ENCODE measurements at places on chromosomes 5 and 9. TPM values are rescaled to one million over a fixed set of nuclear protein-coding genes. Genes with fewer than 3 reads are reported as not detected.

DNA sequence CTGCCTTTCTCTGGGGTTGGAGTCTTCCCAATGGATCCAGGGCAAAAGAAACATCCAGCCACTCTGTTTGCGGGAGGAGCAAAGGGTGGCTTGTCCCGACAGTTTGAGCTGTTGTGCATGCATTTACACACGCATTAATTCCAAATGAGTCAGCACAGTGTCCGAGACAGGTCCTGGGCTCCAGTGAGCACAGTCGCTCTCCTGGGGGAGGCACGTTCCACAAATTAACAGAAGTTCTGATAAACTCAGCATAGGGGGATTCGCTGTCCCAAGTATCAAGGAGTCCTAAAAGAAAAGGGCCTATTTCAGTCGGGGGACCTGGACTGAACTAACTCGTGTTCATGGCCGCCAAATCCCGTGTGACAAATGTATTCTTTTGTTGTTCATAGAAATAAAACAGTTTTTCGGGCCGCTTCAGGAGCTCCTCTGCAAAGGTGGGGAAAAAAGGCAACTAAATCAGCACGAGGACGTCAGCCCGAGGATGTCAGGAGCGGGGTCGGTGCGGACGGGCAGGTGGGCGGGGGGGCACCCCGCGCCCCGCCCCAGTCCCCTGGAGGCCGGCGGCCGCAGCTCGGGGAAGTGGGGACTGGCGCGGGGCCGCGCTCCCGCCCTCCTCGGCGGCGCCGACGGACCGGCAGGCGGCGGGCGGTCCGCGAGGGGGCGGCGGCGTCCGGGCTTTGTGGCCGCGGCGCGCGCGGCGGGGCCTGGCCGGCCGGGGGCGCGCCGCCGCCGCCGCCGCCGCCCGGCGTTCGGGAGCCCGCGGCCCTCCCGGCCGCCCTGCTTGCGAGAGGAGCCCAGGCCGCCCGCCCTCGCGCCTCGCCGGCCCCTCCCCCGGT lies at the start of gene MSANTD3:
TSS of gene MSANTD3 (plus strand) at position 614 of the 836 bp plus-strand sequence. CDS start 14,796 bp downstream, outside the sequence.
- H3K27ac ChIP-seq: peak within 1 kb of the TSS; percentile 2
- H3K4me3 ChIP-seq: peak within 1 kb of the TSS; percentile 50
- no peaks in the 10 kb centered on the region for H3K36me3 ChIP-seq
- H3K27me3 ChIP-seq: no peaks in the 10 kb centered on the region
- H3K4me1 ChIP-seq: peaks cover 20% of the 10 kb centered on the region

DNA sequence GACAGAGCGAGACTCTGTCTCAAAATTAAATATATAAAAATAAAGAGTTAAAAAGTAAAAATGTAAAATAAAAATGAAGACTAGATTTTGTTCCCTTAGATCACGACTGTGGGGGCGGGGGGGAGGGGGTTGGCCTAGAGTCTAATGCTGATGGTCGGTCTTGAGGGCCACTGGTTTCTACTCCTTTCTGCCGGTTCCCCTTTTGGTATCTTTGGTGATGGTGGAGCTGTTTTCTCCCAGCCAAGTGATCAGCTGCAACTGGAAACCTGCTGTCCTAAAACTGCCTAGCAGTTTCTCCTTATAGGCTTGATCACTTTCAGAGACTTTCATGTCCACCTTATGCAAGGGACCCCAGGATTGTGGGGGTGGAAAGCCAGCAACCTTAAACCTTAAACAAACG lies 1.1 kb downstream of the SRD5A1 start:
- H3K36me3 ChIP-seq: peaks cover 14% of the 10 kb centered on the region
- no peak overlapping the region for H3K27ac ChIP-seq
- no peaks in the 10 kb centered on the region for H3K27me3 ChIP-seq
- H3K4me3 ChIP-seq: peak overlapping the region; percentile 87
- no peak for DNase-seq

DNA sequence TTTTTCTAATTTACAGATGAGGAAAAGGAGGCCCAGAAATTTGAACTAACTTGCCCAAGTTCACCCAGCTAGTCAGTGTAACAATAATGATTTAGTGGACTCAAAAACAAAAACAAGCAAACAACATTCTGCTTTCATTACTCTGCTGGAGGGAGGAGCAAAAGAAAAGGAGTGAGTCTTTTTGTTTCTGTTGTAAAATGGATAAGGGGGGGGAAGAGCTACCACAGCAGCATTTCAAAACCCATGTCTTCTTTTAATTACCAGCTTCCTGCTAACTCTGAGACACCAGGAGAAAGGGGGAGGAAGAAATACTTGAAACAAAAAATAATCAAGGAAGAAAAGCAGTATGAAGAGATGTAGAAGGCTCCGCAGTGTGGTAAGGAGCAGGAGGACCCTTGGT lies 39.2 kb upstream of the EQTN start:
- no peak overlapping the region for H3K27ac ChIP-seq
- H3K27me3 ChIP-seq: no peaks in the 10 kb centered on the region
- no peaks in the 10 kb centered on the region for H3K36me3 ChIP-seq
- no peak for DNase-seq

GRCh38 chr5:96655506-96655905 lies 6.7 kb upstream of the CAST start:
- H3K4me1 ChIP-seq: peaks cover 31% of the 10 kb centered on the region
- no peak for DNase-seq
- no peaks in the 10 kb centered on the region for H3K36me3 ChIP-seq
- H3K27ac ChIP-seq: peak overlapping the region; percentile 9
- H3K4me3 ChIP-seq: no peak overlapping the region

GRCh38 chr9:130927338-130927737 lies 11.7 kb downstream of the FIBCD1 start:
- H3K36me3 ChIP-seq: no peaks in the 10 kb centered on the region
- H3K4me3 ChIP-seq: no peak overlapping the region
- H3K27ac ChIP-seq: no peak overlapping the region

- DNase-seq: no peak
- H3K27ac ChIP-seq: no peak overlapping the region
- H3K4me1 ChIP-seq: no peaks in the 10 kb centered on the region
- peaks cover 16% of the 10 kb centered on the region for H3K27me3 ChIP-seq
- no peaks in the 10 kb centered on the region for H3K36me3 ChIP-seq
Measured at GRCh38 chr9:130260816-130261765, 4.5 kb upstream of the HMCN2 start.

DNA sequence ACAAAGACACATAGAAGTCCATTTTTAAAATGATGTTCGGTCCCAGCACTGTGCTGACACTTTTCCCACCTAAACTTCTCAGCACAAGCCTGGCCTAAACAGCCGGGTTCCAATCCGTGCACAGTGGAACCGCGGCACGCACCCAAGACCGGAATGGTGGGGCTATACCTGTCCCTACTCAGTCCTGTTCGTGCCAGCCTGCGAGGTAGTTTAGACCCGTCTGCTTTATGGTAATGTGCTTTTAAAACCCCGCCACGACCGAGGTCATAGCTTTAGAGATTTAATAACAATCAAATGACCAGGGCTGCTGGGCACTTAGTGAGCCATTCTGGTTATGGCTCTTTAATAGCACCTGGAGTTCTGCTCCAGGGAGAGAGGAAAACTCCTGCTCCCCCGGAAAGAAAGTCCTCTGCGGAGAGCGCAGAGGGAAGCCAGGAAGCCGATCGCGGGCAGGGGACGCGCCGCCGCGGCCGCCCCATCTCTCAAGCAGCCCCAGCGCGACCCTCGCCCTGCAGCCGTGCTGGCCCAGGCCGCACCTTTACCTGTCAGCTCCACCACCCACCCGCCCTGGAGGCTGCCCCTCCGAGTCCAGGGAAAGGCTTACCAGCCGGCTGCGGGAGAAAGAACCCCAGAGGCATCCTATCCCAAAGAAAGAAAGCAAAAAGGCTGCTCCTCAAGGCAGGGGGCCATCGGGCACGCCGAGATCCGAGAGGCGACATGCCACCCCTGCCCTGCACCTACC lies 511 bp downstream of the ARL15 start:
- peak; percentile 53 for DNase-seq
- H3K4me1 ChIP-seq: peaks cover 14% of the 10 kb centered on the region
- no peaks in the 10 kb centered on the region for H3K36me3 ChIP-seq
- H3K4me3 ChIP-seq: peak overlapping the region; percentile 79
- H3K27me3 ChIP-seq: no peaks in the 10 kb centered on the region

GRCh38 chr5:108144332-108144731 lies 237.6 kb downstream of the FBXL17 start:
- no peak overlapping the region for H3K27ac ChIP-seq
- H3K4me1 ChIP-seq: no peaks in the 10 kb centered on the region
- no peaks in the 10 kb centered on the region for H3K27me3 ChIP-seq
- H3K4me3 ChIP-seq: no peak overlapping the region

DNA sequence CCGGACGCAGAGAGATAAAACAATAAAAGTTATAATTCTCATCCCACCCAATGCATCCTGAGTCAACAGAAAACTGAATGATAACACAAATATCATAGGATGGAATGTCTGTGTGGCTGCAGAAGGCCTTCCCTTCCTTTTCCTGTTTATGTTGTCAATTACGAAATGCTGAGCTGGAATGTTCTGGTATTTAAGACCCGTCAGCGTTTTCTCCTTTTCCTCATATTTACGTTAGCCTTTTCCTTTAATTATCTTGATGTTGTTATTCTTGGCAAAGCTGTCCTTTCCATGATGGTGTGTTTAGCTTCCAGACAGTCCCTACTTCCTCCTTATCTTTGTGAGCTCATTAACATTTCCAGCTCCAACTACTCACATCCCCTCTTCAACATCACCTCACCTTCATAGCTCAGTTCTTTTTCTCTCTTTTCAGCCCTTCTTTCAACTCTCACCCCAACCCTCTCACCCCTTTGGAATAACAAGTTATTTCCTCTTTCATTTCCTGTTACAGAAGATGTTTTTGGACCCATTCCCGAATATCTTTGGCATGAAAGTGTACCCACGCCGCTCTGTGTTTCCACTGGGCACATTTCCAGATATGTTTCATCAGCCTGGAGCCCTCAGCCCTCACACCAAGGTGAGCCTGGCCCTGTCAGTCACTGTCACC lies 221.6 kb downstream of the NR2F1-AS1 start:
- H3K4me3 ChIP-seq: no peak overlapping the region
- no peaks in the 10 kb centered on the region for H3K36me3 ChIP-seq
- no peaks in the 10 kb centered on the region for H3K27me3 ChIP-seq

DNA sequence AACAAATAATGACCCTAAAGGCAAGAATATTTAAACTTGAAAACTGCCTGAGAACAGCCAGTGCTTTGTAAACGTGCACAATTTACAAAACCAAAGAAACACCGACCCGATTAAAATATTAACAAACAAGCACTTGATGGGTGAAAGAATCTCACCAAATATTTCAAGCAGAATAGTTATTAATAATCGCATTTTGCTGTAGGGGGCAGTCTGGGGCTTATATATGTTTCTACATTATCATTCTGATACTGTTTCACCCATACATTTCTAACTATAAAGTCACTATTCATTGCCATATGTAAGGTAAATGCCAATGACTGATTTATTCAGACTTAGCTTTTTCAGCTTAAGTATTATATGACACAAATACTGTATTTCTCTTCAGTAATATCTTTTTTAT lies 37.7 kb downstream of the UBAP2 start:
- no peaks in the 10 kb centered on the region for H3K27me3 ChIP-seq
- peaks cover 2% of the 10 kb centered on the region for H3K36me3 ChIP-seq
- DNase-seq: peak; percentile 53
- H3K4me1 ChIP-seq: no peaks in the 10 kb centered on the region
- H3K27ac ChIP-seq: no peak overlapping the region

DNA sequence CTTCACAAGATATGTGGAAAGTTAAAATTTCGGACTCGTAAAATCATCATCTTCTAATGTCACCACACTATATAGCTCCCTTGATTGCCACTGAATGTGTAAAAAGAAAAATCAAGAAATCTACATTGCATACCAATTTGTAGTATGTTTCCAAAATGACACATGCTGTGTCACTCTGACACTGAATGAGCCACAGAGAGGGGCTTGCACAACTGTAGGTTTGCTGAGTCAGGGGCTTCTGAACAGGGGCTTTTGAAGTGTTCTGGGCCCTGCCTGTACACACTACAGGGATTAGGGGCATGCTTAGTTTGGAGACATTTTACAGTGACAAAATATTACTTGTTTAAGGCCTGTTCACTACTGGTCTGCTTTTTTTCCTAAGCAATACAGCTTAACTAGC lies 234.4 kb upstream of the GRAMD2B start:
- no peak overlapping the region for H3K27ac ChIP-seq
- no peaks in the 10 kb centered on the region for H3K4me1 ChIP-seq
- no peaks in the 10 kb centered on the region for H3K27me3 ChIP-seq
- no peaks in the 10 kb centered on the region for H3K36me3 ChIP-seq
- no peak overlapping the region for H3K4me3 ChIP-seq

- H3K36me3 ChIP-seq: no peaks in the 10 kb centered on the region
- no peak overlapping the region for H3K4me3 ChIP-seq
- H3K4me1 ChIP-seq: peaks cover 9% of the 10 kb centered on the region
- no peak overlapping the region for H3K27ac ChIP-seq
- H3K27me3 ChIP-seq: no peaks in the 10 kb centered on the region
Measured at GRCh38 chr9:133726401-133727276, 11.5 kb downstream of the SARDH start.

DNA sequence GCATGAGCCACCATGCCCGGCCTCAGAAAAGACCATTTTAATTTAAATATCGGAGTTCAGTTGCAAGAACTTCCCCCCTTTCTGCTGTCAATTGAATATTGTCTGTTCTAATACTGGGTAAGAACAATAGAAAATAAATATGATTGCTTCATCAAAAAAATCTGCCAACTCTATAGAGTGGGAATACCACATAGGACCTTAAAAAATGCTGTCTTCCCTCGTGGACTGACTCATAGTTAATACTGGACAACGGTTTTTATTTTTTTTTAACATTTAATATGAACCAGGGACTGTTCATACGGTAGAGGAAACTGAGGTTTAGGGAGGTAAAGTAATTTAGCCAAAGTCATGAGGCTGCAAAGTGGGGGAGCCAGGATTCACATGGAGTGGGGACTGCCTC lies 9.7 kb downstream of the ZNF462 start:
- no peaks in the 10 kb centered on the region for H3K36me3 ChIP-seq
- no peaks in the 10 kb centered on the region for H3K4me1 ChIP-seq
- no peak overlapping the region for H3K27ac ChIP-seq
- DNase-seq: no peak
- no peaks in the 10 kb centered on the region for H3K27me3 ChIP-seq
- no peak overlapping the region for H3K4me3 ChIP-seq

DNA sequence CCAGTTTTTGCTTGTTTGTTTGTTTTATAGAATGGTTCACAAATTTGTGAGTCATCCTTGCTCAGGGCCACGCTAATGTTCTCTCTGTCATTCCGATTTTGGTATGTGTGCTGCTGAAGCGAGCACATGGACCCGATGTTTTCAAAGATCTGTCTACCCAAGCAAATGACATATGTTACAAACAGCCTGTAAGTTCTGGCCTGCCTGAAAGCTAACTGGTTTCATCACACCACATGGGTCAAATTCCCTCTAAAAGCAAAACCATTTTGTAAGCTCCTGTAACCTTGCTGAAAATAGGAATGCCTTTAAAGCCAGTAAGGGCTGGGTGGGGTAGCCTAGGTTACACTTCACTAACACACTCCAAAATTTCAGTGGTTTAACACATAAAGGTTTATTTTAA lies 25.4 kb downstream of the DMRT3 start:
- no peak overlapping the region for H3K4me3 ChIP-seq
- DNase-seq: no peak
- H3K27me3 ChIP-seq: no peaks in the 10 kb centered on the region
- no peaks in the 10 kb centered on the region for H3K36me3 ChIP-seq
- H3K4me1 ChIP-seq: peaks cover 7% of the 10 kb centered on the region

Gene GFPT2
- 0.56 TPM for total RNA-seq

Gene RANBP3L
- total RNA-seq: not detected

Gene CPLANE1
- total RNA-seq: 24.7 TPM

Gene STPG3
- not detected for total RNA-seq

Gene SMIM33
- not detected for total RNA-seq

Gene FRRS1L
- total RNA-seq: not detected

Gene BTNL3
- total RNA-seq: not detected

Gene FGF10
- not detected for total RNA-seq

Gene PDE6A
- not detected for total RNA-seq

Gene TUSC1
- total RNA-seq: 0.18 TPM

Gene CCDC152
- 4.9 TPM for total RNA-seq

Gene IL4
- not detected for total RNA-seq

Gene CDC25C
- total RNA-seq: 0.47 TPM

Gene HMGCS1
- total RNA-seq: 85.8 TPM
